ENCODE measurements at places on chromosomes 6 and 20. TPM values are rescaled to one million over a fixed set of nuclear protein-coding genes. Genes with fewer than 3 reads are reported as not detected.

GRCh38 chr6:34663831-34664255 lies 32.7 kb downstream of the ILRUN start:
- no peak for DNase-seq

DDX43 gene
- 1.3 TPM for polyA plus RNA-seq

GRCh38 chr20:62412194-62413024 lies 5.3 kb upstream of the CABLES2 start:
- no peak for DNase-seq

- DNase-seq, result no peak
These were observed 11.9 kb downstream of the CUL9 start for GRCh38 chr6:43193929-43194328.

GRCh38 chr6:169789146-169789943 lies 37.9 kb downstream of the ERMARD start:
- no peak for DNase-seq

GRCh38 chr20:8315639-8316573 lies 183.8 kb downstream of the PLCB1 start:
- DNase-seq, result no peak

HLA-DMA gene
- 30.4 TPM for polyA plus RNA-seq

DNA sequence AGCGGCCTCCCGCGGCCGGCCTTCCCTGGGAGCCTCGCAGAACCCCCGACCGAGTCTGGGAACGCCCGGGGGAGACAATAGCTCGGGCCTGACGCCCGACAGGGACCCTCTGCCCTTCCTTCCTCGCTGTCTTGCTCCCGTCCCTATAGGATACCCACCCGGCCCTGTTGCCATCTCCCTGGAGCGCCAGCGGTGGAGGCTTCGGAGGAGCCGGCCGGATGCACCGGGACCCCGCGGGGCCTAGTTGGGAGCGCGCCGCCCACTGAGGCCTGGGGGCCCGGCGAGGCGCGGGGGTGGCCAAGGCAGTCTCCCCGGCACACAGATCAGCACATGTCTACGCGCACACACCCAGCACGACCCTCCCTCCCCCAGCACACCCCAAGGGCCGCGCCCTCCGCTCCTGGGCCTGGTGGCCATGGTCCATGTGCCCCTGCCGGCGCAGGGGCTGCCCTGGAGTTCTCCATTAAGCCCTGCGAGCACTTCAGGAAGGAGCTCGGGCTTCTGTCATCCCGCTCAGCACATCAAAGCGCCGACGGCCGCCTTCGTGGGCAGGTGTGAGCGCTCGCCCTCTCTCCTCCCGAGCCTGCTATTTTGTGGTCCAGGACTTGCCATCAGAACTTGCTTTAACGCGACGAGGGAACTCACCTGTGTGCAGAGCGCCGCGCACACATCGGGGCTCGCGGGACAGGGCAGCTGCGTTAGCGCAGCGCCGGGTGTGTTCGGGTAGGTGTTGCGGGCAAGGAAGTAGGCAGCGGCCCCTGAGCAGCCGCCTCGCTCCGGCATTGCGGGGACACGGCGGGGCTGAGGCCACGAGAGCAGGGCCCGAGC lies 3.7 kb downstream of the FOXF2 start:
- no peak for DNase-seq

- no peak for DNase-seq
These were observed 89.2 kb upstream of the STMND1 start for GRCh38 chr6:17012421-17013225.

- DNase-seq, result no peak
These were observed 4.6 kb downstream of the CST7 start for GRCh38 chr20:24953621-24954133.

DNA sequence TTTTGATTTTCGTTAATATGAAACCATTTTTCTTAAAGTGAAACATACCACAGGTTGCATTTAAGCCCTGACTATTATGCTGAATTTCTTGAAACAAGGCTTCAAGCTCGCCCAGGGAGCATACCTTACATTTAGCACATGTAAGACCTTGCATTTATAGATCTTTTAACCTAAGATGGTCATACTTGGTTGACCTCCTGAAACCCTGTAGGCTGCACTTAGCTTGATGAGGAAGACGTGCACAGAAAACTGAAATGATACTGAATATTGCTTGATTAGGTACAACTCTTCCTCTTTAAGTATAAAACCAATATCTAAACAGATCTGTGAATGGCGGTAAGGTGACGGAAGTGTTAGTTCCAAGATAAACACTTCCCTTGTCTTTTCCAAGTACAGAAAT lies 82.2 kb downstream of the CTNNBL1 start:
- DNase-seq, result no peak

DNA sequence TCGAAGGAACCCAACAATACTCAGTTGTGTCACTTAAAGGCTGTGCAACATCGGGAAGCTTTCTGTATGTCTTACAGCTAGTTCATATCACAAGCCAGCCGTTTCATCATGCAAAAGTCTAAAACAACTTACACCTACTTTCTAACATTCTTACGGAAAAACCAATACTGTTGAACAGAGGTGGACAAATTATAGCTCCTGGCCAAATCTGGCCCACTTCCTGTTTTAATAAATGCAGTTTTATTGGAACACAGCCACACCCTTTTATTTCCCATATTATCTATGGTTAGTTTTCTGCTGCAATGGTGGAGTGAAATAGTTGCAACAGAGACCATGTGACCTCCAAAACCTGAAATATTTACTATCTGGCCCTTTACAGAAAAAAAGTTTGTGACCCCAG lies 46.6 kb downstream of the MYB start:
- no peak for DNase-seq

DNA sequence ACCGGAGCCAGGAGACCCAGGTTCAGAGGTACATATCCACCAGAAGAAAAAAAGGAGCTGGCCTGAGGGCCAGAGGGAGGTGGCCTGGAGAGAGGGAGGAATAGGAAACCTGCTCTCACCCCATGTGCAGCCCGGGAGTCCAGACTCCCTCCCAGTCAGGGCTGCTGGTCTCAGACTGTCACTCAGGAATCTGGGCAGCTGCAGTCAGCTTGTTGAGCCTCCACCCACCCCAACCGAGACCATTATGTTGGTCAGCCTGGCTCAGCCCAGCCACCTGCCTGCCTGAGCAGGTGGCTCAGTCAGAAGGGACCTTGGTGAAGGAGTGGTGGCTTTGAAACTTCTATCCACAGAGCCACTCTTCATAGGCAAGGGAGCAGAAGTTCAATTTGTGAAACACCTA lies 53.3 kb upstream of the EPB41L1 start:
- DNase-seq, result no peak

CSTF1 gene
- 18.8 TPM for polyA plus RNA-seq

TAF11 gene
- polyA plus RNA-seq, result 36.4 TPM

- DNase-seq, result no peak
These were observed 124.1 kb downstream of the PHF3 start for GRCh38 chr6:63759605-63760105.

DNA sequence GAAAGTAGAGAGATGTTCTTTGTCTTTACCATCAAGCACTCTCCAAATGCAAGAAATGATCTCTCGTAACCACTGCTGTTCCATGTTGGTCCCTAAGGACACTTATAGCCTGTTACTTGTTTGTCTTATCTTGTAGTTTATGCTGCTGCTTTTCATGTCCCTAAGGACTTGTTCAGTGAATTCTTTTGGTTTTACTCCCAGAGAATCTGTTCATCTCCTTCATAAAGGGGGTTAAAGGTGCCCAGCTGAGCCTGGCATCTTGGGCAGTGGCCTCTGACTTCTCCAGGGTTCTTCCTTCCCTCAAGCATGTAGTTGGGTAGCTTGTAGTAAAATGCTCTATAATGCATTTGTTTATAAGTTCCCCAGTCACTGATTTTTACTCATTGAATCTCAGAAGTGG lies 864 bp upstream of the PKIG start:
- no peak for DNase-seq

DNA sequence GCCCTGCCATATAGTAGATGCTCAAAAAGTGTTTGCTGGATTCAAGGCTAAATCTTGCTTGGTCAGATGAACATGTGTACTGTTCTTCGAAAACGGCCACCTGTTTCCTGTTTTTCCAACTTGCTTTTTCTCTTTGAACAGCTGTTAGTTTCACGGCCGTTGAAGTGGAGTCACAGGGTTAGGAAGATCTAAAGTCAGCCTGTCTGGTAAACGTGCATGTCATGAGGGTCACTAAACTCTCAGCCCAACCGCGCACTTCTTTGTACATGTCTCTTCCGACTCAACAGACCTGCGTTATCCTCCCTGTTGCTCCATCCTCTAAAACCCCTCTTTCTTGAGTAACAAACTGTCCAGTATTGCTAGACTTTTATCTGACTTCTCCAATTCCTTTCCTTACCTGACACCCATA lies 93.2 kb upstream of the MAN1A1 start:
- no peak for DNase-seq

- no peak for DNase-seq
These were observed 146.2 kb downstream of the DLL1 start for GRCh38 chr6:170144571-170145271.

NMBR gene
- polyA plus RNA-seq, result 0.15 TPM

GRCh38 chr6:165118736-165119135 lies 190.7 kb downstream of the C6orf118 start:
- DNase-seq, result no peak

C20orf202 gene
- polyA plus RNA-seq, result 0.09 TPM

FERMT1 gene
- 3.4 TPM for polyA plus RNA-seq

LY86 gene
- 3.9 TPM for polyA plus RNA-seq

- no peak for DNase-seq
These were observed 251.0 kb upstream of the NRSN1 start for GRCh38 chr6:23875006-23875405.

SIRPA gene
- polyA plus RNA-seq, result 27.8 TPM

- no peak for DNase-seq
These were observed 9.4 kb upstream of the CCN2 start for GRCh38 chr6:131960371-131961133.

CDS2 gene
- polyA plus RNA-seq, result 22.1 TPM

EEF1E1 gene
- 21.6 TPM for polyA plus RNA-seq

DNA sequence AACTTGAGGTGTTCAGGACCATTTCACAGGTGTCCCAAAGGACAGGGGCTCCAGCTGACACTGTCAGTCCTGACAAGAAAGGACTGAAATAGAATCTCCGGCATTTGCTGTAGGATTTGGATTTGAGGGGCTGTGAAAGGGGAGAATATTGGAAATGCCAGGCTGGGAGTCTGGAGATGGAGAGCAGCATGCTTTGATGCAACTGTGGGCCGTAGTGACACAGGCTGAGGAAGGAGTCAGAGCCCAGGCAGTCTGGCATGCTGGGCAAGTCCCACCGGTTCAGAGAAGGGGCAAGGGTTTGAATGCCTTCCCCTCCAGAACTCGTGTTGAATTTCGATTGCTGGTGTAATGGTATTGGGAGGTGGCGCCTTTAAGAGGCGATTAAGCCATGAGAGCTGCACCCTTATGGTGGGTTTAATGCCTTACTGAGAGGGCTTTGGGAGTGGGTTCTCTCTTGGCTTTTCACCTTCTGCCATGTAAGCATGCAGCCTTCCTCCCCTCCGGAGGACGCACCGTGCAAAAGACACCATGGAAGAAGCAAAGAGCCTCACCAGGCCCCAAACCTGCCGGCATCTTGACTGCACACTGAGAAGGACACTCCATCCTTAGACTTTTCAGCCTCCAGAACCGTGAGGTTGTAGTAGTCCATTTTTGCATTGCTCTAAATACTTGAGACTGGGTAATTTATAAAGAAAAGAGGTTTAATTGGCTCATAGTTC lies 9.4 kb upstream of the PYGB start:
- DNase-seq, result no peak

DNA sequence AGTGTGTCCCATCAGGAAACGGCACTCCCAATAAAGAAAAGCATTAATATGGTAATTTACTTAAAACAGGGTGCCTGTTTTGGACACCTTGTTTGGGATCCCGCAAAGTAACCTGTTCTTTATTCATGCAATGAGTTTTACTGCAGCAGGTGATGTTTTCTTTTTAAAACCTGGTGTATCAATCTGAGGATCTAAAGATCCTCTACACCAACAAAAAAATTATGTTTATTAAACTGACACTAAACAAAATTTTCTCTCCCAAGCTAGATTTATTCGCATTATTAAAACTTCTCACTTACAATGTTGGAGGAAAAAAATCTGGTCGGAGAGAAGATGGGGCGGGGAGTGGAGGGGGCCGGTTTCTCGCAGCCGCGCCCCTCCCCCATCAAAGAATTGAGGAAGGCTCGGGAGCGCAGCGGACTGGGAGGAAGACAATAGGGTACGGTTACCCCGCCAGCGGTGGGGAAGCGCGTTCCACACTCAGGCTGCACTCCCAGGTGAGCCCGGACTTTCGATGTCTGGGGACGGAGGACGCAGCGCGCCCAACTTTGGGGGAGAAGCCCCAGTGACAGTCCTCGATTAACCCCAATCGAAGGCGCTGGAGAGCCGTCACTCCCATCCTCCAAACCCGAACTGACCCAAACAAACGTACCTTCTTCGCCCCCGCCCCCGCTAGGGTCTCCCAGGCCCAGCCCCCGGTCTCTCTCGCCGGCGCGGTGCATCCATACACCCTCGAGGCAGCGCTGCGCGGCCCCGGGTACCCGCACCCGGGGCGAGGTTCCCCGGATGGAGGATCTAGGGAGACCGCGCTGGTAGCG lies 1.3 kb downstream of the CD24 start:
- DNase-seq, result no peak

DNA sequence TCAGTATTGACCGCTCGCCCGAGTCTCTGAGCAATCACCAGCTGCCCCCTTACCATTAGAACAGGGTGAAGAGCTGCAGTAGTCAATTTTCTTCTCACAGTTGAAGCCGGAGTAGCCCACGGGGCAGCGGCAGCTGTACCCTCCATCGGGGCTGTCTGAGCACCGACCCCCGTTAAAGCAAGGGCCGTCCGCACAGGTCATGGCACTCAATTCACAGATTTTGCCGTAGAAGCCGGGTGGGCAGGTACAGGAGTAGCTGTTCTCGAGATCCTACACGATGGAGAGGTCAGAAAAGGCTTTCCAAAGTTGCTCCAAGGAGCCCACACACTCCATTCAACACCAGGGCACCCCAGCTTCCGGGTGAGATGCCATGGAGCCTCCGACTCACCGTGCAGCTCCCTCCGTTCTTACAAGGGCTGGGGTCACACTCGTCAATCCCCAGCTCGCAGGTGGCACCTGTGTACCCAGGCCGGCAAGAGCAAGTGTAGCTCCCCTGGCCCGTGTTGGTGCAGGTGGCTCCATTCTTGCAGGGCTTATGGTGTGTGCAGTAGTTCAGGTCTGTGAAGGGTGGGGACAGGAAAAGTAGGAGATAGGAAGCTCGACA lies 5.9 kb downstream of the DLL1 start:
- no peak for DNase-seq

- no peak for DNase-seq
These were observed 101.5 kb downstream of the CEBPB start for GRCh38 chr20:50292079-50292590.

DNA sequence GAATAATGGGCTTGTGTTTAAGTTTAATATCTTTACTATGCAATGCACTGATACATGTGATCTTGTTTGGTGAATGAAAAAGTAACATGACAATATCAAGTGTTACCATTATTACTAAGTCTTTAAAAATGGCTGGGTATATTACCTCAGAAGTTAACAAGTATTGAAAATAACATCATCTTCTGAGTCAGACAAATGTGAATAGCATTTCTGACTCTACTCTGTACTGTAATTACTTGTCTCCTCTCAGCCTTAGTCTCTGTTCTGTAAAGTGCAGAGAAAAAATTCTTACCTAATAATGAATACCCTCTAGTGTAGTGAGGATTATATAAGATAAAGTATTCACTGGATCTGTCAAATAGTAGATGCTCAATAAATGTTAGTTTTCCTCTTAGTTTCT lies 47.0 kb upstream of the GCLC start:
- DNase-seq, result no peak

GRCh38 chr6:20769631-20770030 lies 235.4 kb downstream of the CDKAL1 start:
- DNase-seq, result no peak

BACH2 gene
- polyA plus RNA-seq, result 0.90 TPM

GRCh38 chr6:151387175-151387970 lies 4.0 kb downstream of the ZBTB2 start:
- no peak for DNase-seq

- no peak for DNase-seq
These were observed 140.5 kb upstream of the SYNDIG1 start for GRCh38 chr20:24328901-24329300.

All from urinary bladder (tissue), 4 donors.